D721Med (cell line): ENCODE measurements at places on chromosomes 3 and 15.

GRCh38 chr3:50473768-50474167, 29.7 kb downstream of the CACNA2D2 start:
- DNase-seq, result no peak

- peak; percentile 78 for DNase-seq
Measured at GRCh38 chr15:83380682-83381081, 66.5 kb upstream of the SH3GL3 start.

DNA sequence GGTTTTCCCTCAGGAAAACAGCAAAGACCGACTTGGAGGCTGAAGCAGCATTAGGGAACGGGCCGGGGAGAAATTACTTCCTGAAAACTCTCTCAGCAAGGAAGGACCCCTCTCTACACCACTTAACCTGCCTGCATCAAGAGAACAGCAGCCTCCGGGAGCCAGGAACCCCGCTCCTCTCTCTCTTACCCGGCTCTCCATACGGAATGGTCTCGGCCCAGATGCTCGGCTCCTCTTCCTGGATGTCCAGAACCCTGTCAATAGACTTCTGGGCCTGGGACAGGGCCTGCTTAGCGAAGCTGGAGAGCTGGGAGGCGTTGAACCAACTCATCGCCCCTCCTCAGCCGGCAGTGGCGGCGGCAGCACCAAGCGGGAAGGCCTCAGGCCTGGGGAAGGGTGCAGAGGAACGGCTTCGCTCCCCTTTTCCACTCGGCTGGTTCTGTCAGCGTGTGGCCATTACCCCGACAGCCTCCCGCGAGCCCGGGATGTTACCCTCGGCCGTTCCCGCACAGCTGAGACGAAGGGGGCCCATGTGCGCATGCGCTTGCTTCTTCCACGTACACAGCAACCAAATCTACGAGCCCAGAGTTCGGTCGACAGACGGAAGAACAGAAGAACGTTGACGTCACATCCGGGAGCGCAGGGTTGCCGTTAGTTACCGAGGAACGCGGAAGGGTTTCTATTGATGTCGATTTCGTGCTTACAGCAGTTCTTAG, at the start of gene TMF1:
TMF1 (minus strand) TSS at position 578 of the 716 bp plus-strand sequence; CDS start at position 331, 247 bp downstream.
- peak; percentile 39 for DNase-seq

DNA sequence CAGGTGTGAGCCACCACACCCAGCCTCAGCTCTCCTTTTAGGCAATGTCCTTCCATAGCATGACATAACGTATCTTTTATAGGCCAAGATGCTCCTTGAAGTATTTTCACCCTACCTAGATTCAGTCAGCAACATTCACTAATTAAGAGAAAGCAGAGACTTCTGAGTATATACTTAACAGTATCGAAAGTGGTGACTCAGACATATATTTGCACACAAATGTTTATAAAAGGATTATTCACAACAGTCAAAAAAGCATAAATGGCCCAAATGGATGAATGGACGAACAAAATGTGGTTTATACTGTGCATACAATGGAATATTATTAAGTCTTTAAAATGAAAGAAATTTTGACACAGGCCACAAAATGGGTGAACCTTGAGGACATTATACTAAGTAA, 108.6 kb downstream of the ZNF385D start:
- DNase-seq, result no peak

DNA sequence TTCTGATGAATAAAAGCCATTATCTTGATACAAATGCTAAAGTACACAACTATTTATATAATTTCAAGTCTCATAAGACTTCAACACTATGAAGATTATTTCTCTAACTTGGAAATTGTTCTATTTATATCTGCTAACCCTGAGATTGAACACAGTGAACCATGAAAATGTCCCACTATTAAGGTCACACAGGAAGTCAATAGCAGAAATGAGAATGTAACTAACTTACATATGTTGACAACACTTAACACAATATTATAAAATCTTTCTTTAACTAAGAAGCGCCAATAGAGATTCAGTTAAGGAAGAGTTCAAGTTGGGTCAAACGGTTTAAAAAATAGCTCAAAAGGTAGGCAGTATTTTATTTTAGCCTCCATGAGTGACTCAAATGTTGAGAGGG, 551.8 kb upstream of the CBLB start:
- DNase-seq, result no peak

GRCh38 chr3:138297059-138297607, 32.5 kb downstream of the NME9 start:
- DNase-seq, result no peak

DNA sequence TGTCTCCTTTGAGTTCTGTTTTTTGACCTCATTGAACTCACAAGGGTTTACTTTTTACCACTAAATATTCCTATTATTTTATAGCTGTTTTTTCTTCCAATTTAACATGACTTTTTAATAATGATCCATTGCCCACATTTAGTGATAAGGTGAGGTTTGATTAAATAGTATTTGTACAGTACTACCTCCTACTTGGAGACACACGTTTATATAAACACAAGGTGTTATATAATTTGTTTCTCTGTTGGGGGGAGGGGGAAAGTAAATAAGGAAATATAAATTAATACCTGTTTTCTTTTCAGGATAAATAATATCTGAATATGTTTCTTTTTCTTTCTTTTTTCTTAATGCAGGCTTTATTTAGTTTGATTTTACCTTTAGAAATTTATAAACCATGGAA, 281.3 kb downstream of the LPP start:
- no peak for DNase-seq

DNA sequence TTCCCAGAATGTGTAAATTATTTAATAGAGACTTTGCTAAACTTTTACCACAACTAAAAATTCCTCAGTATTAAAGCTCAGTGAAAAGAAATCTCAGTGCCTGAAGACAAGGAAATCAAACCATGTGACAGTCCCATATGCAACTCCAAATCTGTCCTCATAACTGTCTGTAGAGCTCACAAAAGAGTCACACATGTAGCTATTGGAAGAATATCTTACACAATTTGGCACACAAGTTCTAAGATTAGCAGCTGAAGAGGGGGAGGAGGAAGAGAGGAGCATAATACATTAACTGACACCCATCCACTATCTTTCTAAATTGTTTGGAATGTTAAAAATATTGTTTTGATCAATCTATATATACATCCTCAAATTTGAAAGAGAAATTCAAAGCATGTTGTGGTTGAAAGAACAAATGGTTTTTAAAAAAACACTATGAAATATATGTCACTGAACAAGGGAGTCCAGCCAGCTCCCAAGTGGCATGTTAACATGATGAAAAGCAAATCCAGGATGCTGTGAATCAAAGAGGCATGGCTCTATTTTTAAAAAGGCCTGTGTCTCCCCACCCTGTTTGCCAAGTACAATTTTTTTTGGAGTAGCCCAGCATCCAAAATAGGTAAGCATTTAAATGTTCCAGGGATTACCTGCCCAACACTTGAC, 126.3 kb upstream of the NANOGP8 start:
- no peak for DNase-seq

DNA sequence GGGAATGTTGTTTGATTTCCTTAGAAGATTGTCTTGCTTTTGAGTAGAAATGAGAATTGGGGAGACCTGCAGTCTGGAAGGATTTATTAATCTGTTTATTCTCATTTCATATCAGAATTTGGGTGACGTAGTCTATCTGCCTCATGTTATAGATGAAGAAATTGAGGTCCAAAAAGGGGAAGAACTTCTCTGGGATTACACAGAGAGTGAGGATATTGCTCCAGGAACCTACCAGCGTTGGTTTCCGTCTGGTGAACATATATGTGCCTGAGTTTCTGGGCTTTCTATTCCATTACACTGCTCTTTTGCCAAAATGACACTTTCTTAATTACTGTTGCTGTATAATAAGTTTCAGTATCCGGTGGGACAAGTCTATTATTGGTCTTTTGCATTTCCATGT, 51.8 kb downstream of the CTDSPL start:
- DNase-seq, result no peak
